Stimulated activated CD4-positive, alpha-beta T cell treated with anti-CD3 and anti-CD28 coated beads, Interleukin-1b, Interleukin-23, amount 100 ng/mL, for 24 hours (primary cell): ENCODE measurements at places on chromosomes 13 and 19.

GRCh38 chr19:8366121-8366581 is 2.2 kb downstream of the ANGPTL4 start:
- no peak for DNase-seq

DNA sequence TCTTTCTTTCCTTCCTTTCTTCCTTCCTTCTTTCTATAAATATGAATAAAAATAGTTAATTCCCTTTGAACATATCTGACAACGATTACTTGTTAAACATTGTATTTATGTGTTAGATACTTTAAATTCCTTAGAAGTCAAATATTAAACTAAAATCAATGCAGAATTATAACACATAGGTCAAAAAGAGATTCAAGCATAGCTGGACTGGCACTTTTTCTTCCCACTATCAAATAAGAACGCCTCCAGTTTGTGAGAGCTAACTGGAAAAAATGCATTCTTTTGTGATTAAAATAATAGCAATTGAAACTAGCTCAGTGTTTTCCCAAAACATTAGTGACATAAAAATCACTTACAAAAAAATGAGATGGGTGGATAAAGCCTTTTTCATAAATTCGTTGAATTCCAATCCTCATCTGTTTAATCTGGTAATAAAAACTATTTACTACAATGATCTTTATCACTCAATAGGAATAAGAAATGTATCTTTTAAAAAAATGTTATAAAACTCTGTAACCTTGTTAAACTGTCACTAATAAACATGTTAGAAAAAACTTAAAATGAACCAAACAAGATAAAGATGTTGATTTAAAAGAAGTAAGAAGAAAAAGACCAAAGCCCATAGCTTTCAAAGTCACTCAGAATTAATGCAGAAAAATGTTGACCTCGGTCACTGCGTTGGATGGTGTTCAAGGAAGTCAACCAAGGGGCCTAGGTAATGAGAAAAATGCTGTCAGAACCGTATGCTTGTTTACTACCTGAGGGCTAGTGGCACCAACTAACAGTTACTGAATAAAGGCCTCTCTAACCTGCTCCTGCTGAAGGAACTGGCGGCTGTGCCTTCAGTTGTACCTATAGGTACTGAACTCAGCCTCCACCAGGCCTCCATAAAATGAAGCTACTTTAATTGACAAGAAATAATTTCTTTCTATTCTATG is 1039.5 kb upstream of the SLC10A2 start:
- DNase-seq = no peak

DNA sequence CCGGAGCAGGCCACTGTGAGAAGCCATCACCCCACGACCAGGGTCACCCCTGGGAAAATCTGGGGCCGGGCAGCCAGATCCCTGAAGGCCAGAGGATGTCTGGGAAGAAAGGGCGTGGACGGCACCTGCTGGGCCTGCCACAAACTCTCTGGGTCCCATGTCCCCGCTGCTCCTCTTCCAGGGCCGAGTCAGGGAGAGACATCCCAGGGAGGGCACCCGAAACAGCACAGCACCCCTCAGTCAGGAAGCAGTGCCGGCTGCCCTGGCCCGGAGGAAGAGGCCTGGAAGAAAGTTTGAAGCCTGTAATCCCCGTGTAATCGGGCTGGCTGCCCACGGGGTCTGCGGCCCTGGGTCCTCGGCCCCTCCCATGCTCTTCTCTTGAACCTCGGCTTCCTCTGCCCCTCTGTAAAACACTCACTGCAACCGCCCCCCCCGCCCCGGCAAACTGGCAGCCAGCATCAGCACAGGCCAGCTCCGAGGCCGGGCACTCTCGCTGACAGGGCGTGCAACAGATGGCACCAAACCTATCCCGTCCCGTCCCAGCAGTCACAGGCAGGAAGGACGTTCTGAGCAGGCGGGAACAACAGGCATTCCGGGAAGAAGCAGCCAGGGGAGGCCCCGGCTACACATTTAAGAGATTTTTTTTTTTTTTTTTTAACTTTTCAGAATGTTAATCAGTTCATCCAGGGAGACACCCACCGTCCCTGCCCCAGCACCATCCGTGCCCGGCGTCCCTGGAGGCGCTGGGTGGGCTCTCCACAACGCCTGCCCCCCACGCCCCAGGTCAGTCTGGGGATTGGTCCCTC is 1.5 kb downstream of the SBNO2 start:
- no peak for DNase-seq

- DNase-seq = no peak
Observed at GRCh38 chr13:90511903-90512302, 835.6 kb upstream of the MIR17HG start.

DNA sequence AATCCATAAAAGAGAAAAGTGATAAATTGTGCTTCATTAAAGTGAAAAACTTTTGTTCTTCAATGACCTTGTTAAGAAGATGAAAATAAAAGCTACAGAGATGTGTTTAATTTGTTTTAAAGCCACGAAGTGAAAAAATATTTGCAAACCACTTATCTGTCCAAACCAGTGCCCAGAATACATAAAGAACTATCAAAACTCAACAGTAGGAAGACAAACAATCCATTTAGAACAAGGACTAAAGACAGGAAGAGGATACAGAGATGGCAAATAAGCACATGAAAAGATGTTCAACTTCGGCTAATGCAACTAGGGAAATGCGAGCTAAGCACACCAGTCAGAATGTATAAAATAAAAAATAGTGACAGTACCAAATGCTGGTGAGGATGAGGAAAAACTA is 15.0 kb downstream of the GJB6 start:
- DNase-seq = no peak

DNA sequence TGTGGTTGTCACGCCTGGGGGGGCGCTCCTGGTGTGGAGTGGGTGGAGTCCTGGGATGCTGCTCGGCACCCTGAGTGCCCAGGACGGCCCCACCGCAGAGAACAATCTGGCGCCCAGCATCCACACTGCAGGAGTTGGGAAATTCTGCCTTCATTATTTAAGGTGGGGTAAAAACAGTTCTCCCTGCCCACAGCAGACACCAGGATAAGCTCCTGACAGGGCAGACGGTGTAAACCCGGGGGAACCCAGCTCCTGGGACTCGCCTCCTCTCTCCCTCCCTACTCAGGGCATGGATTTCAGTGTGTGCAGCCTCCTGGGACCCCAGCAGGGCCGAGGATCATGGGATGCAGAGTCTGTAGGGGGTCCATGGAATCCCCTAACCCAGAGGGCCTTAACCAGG is 7.7 kb upstream of the WDR18 start:
- DNase-seq = no peak

- no peak for DNase-seq
Observed at GRCh38 chr19:35988824-35989223, 6.2 kb upstream of the SDHAF1 start.

DNA sequence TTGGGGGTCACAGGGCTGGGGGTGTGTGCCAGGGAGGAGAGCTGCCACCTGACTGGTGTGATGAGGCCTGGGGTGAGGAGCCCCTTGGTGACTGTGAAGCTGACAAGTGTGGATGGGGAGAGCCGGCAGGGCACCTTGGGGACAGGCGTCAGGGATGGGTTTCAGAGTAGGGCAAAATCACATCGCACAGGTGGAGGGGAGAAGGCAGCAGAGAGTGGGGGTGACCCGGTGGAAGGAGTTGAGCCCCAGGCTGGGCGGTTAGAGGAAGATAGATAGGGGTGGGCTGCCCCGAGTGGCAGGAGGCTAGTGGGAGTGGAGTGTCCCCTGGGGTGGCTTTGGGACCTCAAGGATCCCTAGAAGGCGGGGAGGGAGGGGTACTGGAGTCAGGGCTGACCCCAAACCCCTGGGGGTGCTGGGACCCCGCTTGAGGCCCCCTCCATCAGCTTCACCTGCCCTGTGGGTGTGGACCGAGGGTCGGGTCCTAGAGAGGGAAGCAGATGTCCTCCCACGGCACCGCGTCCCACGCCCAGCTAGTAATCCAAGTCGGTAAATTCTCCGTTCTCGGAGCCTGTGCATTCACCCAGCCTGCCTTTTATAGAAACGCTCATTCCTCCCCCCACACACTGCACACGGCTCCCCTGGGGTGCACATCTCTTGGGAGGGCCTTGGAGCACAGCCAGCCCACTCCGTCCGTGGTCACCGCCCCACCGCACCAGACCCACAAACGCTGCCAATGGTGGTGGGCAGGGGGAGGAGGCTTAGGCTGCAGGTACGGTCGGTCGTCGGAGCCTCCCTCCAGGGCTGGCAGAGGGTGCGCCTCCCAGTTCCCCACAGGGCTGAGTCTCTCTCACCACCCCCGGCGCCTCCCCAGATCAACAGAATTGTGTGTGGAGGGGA is 2.4 kb downstream of the CTXN1 start:
- no peak for DNase-seq

DNA sequence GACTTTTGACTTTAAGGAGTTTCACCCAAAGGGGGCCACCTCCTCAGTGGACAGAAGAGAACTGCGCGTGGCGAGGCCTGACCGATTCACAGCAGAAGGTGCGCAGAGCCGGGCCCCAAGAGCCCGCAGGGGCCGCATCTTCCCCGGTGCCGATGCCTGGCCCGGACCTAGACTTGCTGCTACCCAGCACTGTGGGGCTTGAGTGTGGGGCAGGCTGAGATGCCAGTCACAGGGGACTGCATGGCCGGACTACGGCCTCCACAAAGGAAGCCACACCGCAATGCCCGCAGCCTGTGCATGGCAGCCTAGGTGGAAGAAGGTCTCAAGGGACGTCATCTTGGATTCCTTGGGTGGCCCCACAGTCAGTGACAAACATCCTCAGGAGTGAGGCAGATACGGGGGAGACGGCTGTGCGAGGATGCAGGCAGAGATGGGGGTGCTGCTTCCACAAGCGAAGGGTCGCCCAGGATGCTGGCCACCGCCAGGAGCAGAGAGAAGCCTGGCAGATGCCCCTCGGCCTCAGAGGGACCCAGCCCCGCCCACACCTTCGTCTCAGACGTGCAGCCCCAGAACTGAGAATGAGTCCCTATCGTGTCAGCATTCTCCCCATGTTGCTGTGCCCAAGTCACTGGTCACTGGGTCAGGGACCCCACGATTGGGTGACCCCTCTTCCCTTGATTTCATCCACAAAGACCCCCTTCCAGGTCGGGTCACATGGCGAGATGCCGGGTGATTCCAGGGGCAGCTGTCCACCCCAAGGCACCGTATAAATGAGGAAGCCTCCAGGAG is 16.9 kb downstream of the MOB3A start:
- DNase-seq = no peak

DNA sequence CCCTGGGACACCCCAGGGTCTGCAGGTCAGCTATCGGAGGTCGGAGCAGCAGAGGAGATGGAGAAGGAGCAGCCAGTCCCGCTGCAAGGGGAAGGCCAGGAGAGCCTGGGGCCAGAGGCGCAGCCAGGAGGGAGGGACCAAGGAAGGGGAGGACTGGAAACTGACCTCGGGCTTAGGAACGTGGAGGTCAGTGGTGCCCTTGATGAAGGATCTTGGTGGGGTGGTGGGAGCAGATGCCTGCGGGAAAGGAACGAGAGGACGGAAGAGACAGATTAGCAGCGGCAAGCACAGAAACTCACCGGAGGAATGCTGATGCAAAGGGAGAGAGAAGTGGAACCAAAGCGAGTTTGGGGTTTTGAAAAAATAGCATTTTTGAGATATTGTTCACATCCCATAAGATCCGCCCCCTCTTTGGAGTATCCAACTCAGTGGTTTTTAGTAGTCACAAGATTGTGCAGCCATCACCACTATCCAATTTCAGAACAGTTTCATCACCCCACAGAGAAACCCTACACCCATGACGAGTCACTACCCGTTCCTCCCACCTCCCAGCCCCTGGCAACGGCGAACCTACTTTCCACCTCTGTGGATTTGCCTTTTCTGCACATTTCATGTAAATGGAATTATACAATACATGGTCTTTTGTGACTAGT is 22.1 kb downstream of the PLEKHF1 start:
- DNase-seq = no peak

GRCh38 chr19:49488046-49488862 is 846 bp downstream of the RPL13A start:
- no peak for DNase-seq

- DNase-seq = no peak
Observed at GRCh38 chr13:43166644-43167457, 143.5 kb downstream of the DNAJC15 start.

GRCh38 chr19:54674021-54674617 is 11.3 kb downstream of the LILRB4 start:
- no peak for DNase-seq

DNA sequence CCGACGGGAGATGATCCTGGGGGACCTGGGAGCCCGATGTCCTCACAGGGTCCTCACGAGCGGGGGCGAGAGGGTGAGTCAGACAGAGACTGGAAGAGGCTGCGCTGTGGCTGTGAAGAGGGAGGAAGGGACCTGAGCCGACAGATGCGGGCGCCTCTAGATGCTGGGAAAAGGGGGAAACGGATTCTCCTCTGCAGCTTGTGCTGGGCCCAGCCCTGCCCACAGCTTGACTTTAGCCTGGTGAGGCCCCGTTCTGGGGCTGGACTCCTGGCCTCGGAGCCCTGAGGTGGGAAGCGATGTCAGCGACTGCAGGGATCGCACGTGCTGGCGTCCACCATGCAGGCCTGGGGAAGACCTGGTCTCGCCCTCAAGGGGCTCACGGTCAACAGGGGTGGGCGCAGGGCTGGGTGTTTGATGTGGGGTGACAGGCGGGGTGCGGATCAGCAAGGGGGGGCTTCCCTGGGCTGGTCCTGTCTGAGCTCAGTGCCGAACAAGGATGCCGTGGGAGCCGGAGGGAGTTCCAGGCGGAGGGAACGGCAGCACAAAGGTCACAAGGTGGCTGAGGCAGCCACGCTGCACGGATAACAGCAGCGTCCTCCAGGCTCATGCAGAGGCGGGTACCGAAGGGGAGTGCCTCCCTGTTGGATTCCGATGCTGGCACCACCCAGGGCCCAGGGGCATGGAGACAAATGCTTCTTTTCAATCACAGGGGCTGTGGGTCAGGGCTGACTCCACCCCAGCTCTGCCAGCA is 31.8 kb downstream of the PIP5K1C start:
- DNase-seq = no peak

DNA sequence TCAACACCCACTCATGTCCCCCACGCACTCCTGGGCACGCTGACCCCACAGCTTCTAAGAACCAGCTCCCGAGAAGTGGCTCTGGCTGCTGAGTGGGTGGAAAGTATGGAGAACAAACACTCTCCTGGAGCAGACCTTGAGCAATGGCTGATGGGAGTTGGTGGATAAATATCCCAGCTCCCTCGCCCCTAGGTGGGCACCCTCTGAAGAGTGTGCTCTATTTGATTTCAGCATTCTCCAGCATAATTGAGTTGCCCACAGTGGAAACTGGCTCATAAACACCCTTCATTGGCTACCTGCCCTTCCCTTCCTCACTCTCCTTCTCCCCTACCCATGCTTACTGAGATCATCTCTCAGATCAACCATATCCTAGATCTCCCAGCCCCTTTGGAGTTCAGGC is 41.5 kb upstream of the ADGRE5 start:
- DNase-seq = no peak

GRCh38 chr19:13613447-13613846 is 107.2 kb upstream of the CACNA1A start:
- no peak for DNase-seq

GRCh38 chr13:99958406-99959126 is 13.0 kb downstream of the ZIC5 start:
- DNase-seq = no peak
